Activated T-cell treated with anti-CD3 and anti-CD28 coated beads, Interleukin-2, amount 50 U/mL, for 4 hours (primary cell): ENCODE measurements at places on chromosomes 16 and 17. TPM values are rescaled to one million over a fixed set of nuclear protein-coding genes. Genes with fewer than 3 reads are reported as not detected.
A peak's percentile ranks its signal among the peaks of the same experiment; 100 is the strongest.

- no peak for DNase-seq
Observed at GRCh38 chr17:7582396-7583252, 1.0 kb upstream of the MPDU1 start.

DNA sequence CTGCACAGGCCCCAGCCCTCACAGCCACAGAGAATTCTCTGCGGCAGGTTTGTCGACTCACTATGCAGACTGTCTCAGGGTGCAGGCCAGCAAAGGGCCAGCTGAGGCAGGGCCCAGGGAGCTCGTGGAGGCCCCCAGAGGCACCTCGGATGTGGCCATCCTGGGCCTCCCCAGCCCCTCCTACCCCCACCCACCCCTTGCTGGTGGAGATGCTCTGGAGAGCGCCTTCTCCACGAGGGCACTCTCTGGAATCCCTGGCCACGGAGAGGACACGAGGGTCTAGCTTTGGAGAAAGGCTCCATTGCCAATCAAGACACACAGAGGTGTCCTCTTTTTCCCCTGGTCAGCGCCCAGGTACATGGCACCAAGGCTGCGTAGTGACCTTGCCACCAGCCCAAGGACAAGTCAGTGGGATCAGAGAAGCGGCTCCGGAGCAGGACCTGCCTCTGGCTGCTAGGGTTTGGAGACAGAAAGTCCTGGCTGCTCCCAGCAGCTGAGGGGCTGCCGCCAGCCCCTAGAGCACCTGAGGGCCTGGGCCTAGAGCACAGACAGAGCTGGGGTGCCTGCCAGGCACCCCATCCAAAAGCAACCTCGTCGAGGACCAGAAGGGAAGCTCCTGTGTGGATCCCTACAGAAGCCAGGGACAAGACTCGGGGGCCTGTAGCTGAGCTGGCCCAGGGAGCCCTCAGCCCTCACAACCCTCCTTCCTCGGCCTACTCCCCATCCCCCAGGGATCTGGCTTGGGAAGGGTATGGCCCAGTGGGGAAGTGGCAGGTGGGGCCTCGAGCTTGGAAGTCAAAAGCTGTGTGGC lies 18.7 kb downstream of the ARL2BP start:
- no peak for DNase-seq

DNA sequence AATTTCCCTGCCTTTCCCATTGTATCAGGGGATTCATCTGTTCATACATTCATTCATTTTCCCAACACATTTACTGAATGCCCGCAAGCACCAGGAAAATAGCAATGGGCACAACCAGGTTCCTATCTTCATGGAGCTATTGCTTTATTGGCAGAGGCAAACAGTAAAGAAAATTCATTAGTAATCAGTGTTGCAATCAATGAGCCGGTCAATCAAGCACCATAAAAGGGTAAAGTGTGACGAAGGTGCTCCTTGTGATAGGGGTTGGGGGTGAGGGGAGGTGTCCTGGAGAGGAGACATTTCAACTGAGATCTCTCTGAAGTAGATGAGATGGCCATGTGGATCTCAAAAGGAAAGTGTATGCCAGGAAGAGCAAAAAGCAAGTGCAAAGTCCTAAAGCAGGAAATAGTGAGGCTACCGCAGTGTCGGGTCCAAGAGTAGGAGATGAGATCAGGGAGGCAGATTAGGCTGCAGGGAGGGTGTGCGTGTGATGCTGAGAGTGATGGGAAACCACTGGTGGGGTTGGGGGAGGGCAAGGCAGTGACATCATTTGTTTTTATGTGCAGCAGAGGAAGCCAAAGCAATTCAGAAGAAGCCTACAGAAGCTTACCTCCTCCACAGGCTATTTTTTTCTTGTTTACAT lies 28.4 kb downstream of the CDH13 start:
- DNase-seq = peak; percentile 47

- peak; percentile 76 for DNase-seq
Observed at GRCh38 chr17:46002311-46002972, 3.4 kb downstream of the STH start.

- DNase-seq = no peak
Observed at GRCh38 chr17:80649200-80649644, 104.6 kb downstream of the RPTOR start.

DNA sequence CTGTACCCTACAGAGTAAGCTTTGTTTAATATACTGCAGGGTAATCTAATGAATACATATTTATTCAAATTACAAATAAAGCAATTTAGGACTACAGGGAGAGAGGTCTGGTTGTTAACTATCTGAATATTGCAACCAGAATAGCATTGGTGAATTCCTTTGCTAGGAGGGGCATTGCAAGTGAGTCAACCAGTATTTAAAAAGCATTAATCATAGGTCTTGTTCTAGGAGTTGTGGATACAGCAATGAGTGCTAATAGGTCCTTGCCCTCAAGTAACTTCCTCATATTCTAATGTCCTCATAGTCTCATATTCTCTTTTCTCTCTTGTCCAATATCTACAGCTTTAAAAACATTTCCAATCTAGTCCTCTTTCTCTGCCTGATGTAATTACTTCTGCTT lies 531.4 kb downstream of the CDH11 start:
- no peak for DNase-seq

DNA sequence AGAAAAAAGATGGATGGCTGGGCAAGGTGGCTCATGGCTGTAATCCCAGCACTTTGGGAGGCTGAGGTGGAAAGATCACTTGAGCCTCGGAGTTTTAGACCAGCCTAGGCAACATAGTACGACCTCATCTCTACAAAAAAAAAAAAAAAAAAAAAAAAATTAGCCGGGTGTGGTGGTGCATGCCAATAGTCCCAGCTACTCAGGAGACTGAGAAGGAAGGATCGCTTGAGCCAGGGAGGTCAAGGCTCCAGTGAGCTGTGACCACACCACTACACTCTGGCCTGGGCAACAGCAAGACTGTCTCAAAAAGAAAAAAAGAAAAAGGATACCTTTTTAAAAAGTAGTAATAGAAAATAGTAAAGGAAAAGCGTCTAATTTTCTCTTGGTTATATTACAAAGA lies 20.7 kb downstream of the ZNF652 start:
- DNase-seq = no peak

GRCh38 chr17:56322991-56323390 lies 169.7 kb downstream of the ANKFN1 start:
- DNase-seq = no peak

- no peak for DNase-seq
Observed at GRCh38 chr17:28689011-28689410, 22.7 kb downstream of the PROCA1 start.

GRCh38 chr16:87178177-87178863 lies 138.9 kb downstream of the C16orf95 start:
- DNase-seq = no peak

The WIPI1 gene
- total RNA-seq = 3.9 TPM
